ENCODE measurements at places on chromosomes 2 and 18. TPM values are rescaled to one million over a fixed set of nuclear protein-coding genes. Genes with fewer than 3 reads are reported as not detected.

GRCh38 chr18:58188996-58189395 lies 145.0 kb downstream of the NEDD4L start:
- DNase-seq, result no peak

GRCh38 chr18:76307293-76307690 lies 187.8 kb downstream of the ZNF516 start:
- peak; percentile 65 for DNase-seq

DNA sequence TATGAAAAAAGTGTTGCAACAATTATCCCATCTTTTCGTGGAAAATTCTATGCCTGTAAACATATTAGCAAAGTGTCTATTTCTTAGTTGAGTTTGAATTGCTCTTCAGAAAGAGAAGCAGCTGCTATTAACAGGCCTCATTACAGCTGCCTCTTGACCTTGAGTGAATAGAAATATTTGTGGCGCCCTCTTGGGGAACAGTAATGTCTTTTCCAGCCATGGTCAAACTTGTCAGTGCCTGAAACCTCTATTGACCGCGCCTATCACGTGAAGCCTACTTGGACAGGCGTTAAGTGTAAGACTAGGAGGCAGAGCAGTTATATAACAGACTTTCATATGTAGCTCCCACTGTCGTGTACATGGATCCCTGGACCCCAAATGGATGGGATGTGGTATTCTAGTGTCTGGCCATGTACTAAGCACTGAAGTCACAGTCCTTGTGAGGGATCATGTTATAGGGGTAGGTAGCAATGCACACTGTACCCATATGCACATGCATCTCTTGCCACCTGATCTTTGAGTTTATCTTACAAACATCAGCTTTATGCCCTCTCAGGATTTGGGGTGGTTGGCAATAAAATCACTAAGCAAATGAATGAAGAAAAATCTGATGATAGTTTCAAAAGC lies 245.0 kb downstream of the PTGR3 start:
- DNase-seq, result peak; percentile 46

DNA sequence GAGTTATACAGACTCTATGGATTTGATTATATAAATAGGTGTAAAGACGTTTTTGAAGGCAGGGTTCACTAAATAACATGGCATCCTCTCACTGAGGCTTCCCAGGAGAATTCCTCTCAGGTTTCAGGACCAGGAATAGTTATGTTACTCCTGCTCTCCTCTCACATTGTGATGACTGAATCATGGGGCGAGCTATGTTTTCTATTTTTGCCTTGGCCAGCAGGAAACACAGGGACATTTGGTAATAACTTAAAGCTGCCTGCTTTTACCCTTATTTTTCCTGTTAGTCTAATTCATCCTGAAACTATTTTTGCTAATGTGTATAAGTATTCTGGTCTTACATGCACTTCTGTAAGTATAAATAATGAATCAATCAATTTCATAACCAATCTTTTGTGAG lies 115.3 kb upstream of the ITGB6 start:
- no peak for DNase-seq

GRCh38 chr18:37871561-37871960 lies 306.0 kb upstream of the CELF4 start:
- DNase-seq, result no peak

DNA sequence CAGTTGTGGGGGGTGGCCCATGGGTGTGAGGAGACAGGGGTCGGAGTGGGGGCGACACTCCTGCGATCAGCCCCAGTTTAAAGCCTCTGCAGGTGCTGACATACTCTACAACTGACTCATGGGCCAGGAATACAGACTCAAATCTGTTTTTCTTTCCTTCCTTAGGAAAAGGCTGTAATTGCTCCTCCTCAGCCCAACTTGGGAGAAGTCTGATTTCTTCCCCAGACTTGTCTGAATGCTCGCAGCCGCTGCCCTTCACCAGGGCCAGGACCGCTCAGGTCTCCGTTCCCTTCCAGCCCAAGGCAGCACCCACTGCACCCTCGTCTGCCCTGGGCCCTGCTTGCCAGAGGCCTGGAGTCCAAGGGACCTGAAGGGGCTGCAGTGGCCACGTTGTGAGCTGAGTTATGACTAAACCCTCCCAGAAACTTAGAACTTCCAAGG lies 41.3 kb downstream of the RHOB start:
- no peak for DNase-seq

DNA sequence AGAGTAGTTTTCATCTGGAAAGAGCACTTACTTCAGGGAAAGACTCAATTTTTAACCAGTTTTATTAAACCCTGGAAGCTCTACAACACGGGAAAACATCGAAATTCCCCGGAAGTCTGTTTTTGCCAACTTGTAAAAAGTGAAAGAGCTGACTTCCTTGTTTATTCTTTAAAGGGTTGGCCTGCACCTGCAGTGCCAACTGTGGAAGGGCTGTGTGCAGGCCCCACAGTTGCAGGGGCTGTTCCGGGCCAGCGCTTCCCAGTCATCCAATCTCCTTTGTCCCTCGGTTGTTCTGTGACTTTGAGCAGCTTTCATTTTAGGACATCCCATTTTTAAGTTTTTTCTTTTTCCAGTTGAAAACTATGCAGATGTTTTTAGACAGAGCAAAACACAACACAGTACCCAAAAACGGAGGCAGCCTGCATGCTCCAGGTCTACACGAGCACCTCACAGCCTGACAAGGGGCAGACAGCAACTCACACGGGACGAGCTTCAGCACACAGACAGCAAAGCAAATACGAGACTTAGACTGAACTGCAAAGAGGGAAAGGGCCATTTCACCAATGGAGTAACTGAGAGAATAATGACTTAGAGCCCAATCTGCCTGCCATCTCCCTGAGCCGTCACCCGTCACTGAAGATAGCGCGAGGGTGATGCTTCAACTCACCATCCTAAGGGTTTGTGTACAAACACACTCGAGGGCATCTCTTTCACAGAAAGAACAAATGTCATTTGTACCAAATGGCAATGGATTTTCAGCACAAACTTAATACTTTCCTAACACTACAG lies 70.6 kb downstream of the EMILIN2 start:
- no peak for DNase-seq

GRCh38 chr2:74548900-74549826 lies 4.6 kb downstream of the LOXL3 start:
- DNase-seq, result peak; percentile 38

DNA sequence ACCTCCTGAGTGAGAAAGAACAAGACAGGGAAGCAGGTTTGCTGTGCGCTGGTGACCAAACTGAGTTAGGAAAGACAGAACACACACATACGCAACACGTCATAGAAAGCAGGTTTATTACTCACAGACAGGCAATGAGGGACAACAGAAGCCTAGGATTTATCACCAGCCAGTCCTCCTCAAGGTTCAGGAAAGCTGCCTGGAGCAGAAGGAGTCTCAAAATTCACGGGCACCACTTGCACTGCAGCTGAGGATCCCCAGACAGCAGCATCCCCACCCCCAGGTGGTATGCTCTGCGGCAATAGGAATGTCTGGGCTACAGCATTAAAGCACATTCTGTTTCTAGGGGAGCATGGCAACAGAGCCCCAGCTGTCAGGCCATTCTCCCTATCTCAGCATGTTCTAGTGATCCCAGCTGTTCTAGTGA lies 284.4 kb upstream of the RGPD4 start:
- no peak for DNase-seq

DNA sequence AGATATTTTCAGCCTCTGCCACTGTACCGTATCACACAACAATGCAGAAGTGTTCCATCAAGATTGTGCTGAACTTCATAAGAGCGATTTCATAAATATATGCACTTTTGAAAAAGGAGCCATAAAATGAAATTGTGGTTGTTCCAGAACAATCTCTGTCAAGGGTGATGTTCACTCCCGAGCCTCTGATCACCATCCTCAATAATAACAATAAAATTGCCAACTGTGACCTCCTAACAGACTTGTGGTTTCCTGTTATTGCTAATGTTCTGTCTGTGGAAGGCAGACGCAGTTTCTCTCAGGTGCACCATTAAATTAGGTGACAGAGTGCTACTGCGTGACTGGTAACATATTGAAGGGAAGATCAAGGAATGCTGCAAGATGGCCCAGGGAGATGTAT lies 383.7 kb downstream of the SOCS6 start:
- DNase-seq, result no peak

GRCh38 chr2:96265349-96265839 lies 403 bp downstream of the TMEM127 start:
- peak; percentile 30 for DNase-seq

DNA sequence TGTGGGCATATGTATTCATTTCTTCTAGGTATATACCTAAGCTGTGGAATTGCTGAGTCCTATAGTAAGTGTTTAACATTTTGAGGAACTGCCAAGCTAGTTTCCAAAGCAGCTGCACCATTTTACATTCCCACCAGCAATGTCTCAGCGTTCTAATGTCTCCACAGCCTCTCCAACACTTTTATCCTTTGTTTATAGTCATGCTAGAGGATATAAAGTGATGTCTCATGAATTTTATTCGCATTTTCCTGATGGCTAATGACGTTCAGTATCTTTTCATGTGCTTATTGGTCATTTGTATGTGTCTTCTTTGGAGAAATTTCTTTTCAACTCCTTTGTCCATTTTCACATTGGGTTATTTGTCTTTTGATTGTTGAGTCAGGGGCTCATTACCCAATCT lies 295.2 kb downstream of the NCKAP5 start:
- DNase-seq, result no peak

GRCh38 chr2:5325523-5325922 lies 366.7 kb upstream of the SOX11 start:
- no peak for DNase-seq

DNA sequence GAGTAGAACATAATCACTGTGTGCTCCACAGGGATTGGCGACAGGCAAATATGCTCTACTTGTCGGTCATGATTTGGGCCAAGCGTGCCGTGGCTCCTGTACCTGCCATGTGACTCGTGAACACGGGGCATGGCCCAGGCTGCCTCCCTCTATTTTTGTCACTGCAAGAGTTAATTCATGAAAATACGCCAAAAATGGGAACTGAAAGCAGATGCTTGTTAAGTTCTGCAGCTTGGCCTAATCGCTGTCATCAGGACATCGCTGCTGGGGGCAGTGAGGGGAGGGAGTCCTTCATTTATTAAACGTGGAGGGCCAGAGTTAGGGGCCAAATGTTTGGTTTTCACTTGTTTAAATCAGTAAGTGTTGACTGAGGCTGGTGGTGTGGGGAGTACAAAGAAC lies 177.8 kb downstream of the BCL2 start:
- no peak for DNase-seq

DNA sequence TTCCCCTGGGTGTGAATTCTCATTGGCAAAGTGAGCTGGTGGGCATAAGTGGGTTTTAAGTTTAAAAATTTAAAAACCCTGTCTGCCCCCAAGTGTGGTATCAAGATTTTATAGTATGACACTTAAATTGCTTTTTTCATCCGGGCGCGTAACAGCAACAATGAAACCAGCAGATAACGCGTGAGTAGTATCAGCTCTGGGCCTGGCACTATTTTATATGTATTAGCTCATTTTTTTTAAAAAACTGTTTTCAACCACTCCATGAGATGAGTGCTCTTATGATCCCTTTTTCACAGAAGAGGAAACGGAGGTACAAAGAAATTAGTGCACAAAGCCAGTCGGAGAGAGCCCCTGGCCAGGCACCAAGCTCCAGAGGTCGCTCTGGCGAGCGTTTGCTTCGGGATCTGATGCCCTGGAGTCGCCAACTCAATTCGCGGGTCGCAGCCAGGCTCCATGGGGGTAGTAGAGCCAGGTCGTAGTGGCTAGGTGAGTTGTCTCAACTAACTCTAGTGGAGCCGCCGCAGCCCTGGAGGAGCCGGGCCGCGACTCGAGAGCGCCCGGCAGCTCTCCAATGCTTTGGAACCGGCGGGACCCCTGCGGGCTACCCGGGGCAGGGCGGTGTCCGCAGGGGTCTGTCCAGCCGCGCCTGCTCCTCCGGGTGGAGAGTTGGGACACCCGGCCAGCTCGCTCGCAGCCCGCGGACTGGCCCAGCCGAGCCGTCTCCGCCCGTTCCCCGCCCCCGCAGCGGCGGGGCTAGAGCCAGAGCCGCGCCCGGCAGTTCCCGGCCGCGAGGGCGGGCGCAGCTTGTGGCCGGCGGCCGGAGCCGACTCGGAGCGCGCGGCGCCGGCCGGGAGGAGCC lies at the start of gene IL1R1:
IL1R1 (plus strand) TSS at position 777 of the 859 bp plus-strand sequence. CDS start 14,979 bp downstream, outside the sequence.
- DNase-seq, result no peak

DNA sequence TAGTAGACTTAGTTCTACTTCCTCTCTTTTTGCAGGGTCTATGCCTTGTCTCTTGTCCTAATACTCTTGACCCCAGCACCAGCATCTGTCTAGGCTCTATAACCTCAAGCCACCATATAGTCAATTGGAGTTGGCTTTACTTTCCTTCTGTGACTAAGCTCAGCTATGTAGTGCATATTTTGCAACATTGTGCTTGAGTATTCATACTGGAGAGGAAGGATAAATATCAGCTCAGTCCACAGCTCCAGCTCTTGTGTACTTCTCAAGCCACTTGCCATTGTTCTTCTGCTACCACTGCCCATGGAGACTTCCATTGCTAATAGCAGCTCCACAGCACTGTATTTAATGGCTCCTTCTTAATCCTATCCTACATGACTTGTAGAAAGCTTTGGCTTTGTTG lies 35.5 kb upstream of the CD28 start:
- no peak for DNase-seq

DNA sequence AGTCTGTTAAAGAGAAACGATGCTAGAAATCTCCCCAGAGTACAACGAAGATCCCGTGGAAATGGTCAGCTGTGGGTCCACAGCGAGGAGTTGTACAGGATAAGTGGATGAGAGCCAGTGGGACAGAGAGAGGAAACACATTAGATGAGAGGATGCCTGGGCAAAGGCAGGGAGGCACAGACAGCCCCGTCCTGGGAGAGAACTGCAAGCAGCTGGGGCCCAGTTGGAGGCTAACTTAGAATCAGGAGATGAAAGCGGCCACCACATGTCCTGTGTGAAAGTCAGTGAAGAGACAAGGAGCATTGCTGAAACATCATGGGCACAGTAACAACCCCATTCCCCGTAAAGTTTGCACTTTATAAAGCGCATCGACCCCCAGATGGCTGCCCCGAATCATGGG lies 157.5 kb downstream of the RAPGEF4 start:
- no peak for DNase-seq

DNA sequence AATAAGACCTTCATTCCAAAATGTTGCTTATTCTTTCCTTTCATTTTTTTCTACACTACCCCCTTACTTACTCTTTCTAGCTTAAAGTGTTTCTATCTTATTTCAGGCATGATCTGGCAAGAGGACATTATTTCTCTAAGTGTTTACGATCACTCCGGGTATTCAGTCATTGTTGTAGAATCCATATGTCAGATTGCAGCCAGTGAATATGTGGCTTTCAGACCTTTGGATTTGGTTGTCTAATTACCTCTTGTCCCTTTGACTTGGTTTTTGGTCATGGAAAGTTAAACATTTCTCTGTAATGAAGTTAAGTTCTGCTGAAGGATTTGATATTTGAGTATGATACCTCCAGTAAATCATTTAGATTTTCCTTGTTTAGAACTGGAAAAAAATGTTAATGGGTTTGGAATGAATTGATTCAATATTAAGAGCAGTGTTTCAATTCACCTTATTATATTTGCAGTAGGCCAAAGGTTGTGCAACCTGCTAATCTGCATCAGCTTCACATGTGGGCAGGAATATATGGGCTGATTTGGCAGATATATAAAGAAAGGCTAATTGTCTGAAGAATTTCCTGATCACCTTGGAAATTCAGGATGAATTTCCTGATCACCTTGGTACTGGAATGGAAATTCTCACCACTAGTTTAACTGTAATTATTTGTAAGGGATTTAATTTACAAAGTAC lies 154.9 kb downstream of the PRPF40A start:
- no peak for DNase-seq

- no peak for DNase-seq
These were observed 134.1 kb downstream of the KCNH7 start for GRCh38 chr2:162704496-162704895.

EVA1A gene
- 4.0 TPM for total RNA-seq

ARHGAP15 gene
- total RNA-seq, result not detected

AFF3 gene
- total RNA-seq, result not detected

ABCB11 gene
- not detected for total RNA-seq

AMER3 gene
- not detected for total RNA-seq

RAPH1 gene
- 28.3 TPM for total RNA-seq

RAB3GAP1 gene
- 38.9 TPM for total RNA-seq

Data from A673 (cell line).